ENCODE measurements at places on chromosomes 6 and 20.

DNA sequence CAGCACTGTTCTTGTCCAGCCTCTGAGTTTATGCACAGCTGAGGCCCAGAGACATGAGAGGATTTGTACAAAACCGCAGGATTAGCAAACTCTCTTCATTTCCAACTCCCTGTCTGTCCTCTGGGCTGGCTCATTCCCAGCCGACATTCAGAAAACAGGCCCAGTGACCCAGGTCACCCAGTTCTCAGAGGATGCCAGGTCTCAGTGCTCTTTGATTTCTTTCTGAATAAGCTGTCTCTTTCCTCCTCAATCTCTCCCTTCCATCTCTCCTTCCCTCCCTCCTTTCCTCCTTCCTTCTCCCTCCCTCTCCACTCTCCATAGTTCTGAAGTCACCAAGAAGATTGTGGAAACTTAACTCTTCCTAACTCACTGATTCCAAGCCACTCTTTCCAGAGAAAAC, 372.7 kb upstream of the SULF2 start:
- no peak for DNase-seq

GRCh38 chr20:3461211-3461771, 9.5 kb upstream of the ATRN start:
- no peak for DNase-seq

DNA sequence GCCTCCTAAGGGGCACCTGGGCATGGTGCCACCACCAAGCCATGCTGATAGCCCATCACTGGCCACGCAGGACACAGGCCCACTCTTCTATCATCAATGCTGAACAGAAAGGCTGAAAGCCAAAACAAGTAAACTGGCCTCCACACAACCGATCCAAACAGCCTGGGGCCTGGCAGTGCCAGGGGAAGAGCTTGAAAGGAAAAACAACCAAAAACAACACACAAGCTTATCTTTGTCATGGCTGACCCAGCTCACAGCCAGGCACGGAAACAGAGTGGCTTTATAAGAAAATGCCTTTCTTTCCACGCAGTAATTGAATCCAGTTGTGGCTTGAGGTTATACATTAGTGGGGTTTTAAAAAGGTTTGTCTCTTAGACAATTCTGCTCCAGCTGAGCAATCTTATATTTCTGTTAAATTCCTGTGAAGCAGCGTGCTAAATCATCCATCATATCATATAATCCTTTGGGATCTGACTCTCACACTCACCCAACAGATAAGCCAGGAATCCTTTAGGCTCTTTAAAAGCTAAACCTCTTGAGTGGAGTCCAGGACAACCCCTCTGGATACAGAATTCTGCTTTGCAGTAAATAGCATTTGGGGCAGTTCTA, 65.4 kb upstream of the SLC22A16 start:
- no peak for DNase-seq

DNA sequence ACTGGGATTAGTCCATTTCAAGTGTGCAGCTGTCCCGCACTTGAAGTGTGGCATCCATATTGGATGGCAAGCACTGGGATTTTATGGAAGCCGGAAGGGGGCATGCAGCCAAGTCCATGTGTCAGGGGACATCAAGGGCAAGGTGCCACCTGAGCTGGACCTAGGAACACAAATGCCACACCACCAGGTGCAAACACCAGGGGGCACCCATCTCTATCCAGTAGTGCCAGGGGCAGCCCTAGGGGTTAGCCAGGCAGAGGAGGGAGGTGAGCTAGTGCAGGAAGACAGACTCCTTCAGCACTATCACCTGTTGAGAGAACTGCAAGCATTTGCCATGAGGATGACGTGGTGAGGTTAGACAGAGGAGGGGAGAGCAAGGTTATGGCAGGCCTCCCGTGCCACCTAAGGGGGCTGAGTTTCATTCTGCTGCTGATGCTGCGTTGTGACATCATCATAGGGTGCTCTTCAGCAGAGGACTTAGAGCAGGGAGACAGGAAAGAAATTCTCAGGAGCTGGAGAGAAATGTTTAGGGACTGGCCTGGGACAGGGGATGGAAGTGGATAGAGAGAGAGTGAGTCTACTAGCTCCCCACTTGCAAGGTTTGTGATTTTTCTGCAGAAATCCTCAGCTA, 192.6 kb upstream of the SLC24A3 start:
- no peak for DNase-seq

DNA sequence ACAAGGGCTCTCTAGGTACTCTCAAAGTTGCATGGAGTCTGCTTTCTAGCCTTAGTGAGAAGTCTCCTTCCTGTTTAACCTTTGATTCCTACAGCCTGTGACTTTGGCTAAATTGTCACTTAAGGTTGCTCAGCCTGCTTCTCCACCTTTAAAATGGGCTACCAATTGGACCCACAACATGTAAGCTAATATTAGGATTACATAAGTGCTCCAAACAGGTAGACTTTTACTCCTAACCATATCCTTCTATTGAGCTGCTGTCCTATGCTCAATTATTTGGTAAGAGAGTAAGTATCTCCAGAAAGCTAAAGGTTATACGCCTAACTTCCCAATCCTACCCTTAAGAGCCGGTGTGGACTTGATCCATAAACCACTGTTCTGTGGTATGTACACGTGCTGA, 2.9 kb downstream of the PCNA start:
- no peak for DNase-seq

GRCh38 chr6:24004659-24005058, 121.4 kb upstream of the NRSN1 start:
- DNase-seq, result no peak

GRCh38 chr6:142942805-142943227, 2.2 kb downstream of the HIVEP2 start:
- DNase-seq, result no peak

- DNase-seq, result no peak
Observed at GRCh38 chr6:132139611-132140010, 188.4 kb upstream of the CCN2 start.

GRCh38 chr20:40685349-40685748, 3.7 kb downstream of the MAFB start:
- no peak for DNase-seq

DNA sequence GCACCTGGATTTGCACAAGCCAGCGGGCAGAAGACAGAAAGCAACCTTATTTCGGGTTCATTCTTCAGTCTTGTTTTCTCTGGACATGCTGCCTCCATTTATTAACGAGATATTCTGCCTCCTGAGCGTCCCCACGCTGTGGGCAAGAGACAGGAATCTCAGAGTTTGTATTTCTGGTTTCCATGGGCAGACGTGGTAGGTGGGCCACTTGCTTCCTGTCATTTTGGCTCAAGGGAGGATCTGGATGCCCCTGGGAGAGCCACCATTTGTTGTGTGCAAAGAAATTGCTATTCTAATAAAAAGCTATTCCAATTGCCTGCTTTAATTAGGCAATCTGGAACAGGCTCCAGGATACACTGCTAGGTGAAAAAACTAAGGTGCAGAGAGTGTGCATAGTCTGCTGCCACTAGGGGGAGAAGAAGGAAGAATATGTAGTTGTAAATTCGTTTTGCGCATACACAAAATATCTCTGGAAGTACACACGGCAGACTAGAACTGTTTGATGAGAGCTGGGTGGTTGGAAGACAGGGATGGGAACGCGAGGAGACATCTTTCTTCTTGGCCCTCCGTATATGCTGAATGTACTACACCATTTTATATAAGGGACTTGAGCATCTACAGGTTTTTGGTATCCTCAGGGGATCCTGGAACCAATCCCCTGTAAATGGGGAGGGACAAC, 30.1 kb upstream of the SLC16A10 start:
- no peak for DNase-seq

GRCh38 chr6:167470101-167470835, 145.4 kb downstream of the TTLL2 start:
- DNase-seq, result no peak

GRCh38 chr20:39885975-39886649, 802.9 kb downstream of the MAFB start:
- DNase-seq, result no peak
